Activated naive CD8-positive, alpha-beta T cell treated with anti-CD3 and anti-CD28 coated beads, Interleukin-2, amount 50 U/mL, for 24 hours (primary cell): ENCODE measurements at places on chromosomes 4 and X.

- no peak for DNase-seq
These were observed 601 bp upstream of the TCEANC start for GRCh38 chrX:13652287-13652793.

- no peak for DNase-seq
These were observed 102.9 kb upstream of the ARSJ start for GRCh38 chr4:114082348-114082747.

- DNase-seq, result no peak
These were observed 53.3 kb downstream of the TEX13A start for GRCh38 chrX:105167233-105167632.

GRCh38 chr4:162727232-162727631 is 439.5 kb downstream of the NAF1 start:
- no peak for DNase-seq

- DNase-seq, result no peak
These were observed 1.1 kb downstream of the RPS6KA6 start for GRCh38 chrX:84186603-84187532.

GRCh38 chr4:1137850-1138249 is 24.5 kb upstream of the RNF212 start:
- no peak for DNase-seq

GRCh38 chr4:53101191-53101581 is 239.1 kb downstream of the RASL11B start:
- no peak for DNase-seq

DNA sequence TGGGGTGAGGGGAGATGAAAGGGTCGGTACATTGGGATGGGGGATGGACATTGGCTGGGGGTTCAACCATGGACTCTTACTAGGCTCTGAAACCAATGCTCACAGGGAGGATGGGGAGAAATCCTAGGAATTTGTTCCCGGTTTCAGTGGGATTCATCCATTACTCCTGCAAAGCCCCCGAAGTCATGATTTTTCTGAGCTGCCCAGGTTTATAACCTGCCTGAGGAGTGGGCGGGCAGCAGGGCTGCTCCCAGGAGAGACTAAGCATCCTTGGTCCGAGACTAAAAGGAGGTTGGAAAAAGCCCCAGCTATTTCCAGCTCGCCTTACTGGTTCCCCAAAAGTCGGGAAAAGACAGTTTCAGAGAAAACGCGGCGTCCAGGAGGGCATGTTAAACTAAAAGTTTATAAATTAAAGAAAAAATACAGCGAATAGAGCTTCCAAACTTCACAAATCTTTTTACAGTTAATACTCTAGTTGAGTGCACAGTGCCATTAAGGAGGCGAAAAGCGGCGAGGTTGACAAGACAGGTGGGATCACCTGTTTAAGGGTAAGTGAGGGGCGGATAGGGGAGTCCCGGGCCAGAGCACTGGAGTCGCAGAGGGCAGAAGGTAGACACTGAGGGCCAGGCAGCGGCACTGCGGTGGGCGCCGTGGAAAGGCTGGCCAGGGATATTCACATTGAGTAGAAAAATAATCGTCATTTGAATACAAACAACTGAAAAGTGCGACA is 3.7 kb downstream of the NKX3-2 start:
- DNase-seq, result peak; percentile 2
